ENCODE measurements at places on chromosomes 3 and 15.

DNA sequence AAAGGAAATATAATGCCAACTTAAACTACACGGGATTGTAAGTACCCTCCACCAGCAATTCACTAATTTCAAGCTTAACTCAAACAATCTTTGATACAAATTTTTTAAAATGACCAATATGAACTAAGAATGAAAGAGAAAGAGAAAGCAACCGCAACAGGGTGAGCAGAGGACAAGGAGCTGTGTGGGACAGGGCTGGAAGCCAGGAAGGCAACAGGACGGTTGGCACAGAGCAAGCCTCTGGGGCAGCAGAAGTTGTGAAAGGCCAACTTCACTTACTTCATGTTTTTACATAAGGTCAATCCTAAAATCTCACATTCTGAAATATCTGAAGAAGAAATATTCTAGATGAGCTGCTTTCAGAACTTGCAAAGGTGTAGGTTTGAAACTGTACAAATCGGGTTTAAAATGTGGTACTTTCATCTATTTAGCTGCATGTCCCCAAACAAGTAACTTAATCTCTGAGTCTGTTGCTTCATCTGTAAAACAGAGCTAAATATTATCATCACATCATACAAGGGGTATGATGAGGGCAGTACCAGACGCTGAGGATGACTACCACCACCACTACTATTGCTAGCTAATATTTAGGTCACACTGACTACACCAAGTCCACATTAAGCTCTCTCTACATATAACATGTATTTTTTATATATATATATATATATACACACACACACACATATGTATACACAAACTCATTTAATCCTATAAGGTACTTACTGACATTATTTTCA is 101.7 kb downstream of the IGSF11 start:
- no peak for DNase-seq

GRCh38 chr3:159757341-159758060 is 231.1 kb upstream of the IL12A start:
- DNase-seq: no peak

GRCh38 chr15:78878356-78878755 is 5.7 kb downstream of the MORF4L1 start:
- DNase-seq: no peak

GRCh38 chr3:171749124-171749523 is 61.2 kb downstream of the PLD1 start:
- DNase-seq: no peak

DNA sequence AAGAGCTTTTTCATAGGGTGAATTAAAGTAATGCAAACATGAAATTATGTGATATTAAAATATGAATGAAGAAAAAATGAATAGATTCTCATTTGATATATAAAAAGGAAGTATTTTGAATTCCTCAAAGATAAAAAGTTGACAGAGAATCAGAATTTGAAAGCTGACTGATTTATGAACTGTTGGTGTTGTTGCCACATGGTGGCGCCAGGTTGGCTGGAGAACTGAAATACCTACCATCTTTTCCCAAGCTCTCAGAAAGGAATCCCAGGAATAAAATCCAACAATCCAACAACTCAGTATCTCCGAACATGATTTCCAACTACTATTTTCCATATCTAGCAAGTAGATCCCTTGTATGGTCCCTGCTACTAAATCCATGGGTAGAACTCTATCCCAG is 3.1 kb downstream of the MYRIP start:
- DNase-seq: no peak

- DNase-seq: no peak
Observed at GRCh38 chr3:50444782-50445181, 58.7 kb downstream of the CACNA2D2 start.

DNA sequence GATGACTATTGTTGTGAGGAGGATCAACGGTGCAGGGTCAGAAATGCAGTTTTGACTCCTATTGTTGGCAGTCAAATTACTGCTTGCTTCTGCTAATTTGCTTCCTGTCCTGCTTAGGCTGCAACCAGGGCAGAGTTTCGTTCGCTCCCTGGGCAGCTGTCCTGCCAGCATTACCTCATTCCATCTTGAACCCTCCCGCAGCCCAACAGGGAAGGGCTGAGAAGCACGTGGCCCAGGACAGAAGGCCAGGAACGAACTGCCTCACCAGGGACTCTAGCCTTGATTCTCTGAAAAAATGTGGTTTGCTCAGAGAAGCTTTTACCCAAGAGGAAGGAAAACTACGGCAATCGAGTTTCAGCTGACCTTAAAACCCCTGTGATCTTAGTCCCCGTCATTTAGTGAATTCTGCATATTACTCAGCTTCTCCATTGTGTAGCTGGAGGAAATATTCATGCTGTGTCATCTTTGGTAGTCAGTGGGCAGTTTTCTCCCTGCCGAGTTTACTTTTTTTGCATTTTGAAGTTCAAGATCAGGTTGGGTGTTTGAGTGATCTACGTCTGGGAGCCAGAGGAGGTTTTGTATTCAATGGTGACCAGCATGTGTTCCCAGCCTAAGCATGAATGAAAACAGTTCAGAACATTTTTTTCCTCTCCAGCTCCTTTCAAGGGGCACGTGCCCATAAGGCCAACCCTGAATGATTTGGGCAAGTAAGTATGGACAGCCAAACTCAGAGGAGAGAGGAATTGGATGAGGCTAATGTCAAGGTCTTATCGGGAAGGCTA is 23.0 kb downstream of the TLNRD1 start:
- DNase-seq: no peak

- no peak for DNase-seq
Observed at GRCh38 chr15:65856821-65857455, 12.4 kb upstream of the RAB11A start.

GRCh38 chr3:70970171-70970570 is 613.4 kb downstream of the FOXP1 start:
- no peak for DNase-seq

DNA sequence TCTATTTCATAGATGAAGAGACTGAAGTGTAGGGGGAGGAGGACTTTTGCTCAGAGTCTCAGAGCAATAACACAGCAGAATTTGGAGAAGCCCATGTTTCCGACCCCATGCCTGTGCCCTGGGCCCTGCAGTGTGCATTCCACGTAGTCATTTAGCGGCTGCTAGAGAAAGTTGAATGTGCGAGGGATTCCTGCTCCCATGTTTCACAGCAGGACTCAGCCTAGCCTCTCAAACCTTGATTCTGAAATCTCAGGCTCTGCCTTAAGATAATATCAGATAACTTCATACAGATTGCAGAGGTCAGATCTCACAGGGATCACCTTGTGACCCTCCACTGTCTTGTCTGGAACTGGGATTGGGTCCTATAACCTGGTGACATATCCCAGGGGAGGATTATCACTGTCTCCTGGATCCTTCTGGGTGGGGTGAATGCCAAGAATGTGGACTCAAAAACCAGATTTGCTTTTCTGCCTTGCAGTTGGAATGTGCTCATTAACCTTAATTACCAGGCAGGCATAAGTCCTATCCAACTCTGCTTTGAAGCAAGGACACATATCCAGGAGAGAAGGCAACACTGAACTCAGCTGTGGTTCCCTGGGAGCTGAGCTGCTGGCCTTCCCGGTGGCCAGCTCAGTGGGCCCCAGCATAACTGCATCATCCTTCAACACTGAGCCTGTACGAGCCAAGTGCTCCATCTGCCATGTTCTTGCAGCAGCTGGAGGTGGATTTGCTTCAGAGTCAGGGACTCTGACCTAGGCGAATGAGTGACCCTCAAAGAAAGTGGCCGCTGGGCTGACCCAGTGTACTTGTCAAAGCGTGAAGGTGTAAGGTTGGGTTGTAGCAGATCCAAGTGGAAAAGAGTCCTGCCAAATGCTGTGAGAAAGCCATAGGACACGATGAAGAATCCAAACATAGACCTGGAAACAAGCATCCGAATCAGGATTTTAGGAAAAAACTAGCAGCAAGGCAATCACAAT is 43.0 kb downstream of the CTXND1 start:
- DNase-seq: no peak
